ENCODE measurements at places on chromosomes 5 and 9. TPM values are rescaled to one million over a fixed set of nuclear protein-coding genes. Genes with fewer than 3 reads are reported as not detected.

The PCDHB5 gene
- 11.0 TPM for total RNA-seq

The ENTPD8 gene
- not detected for total RNA-seq

The VCP gene
- total RNA-seq, result 179 TPM

The NRARP gene
- 16.9 TPM for total RNA-seq

The CCDC192 gene
- total RNA-seq, result not detected

The SLC23A1 gene
- not detected for total RNA-seq

The PCDHB8 gene
- total RNA-seq, result 1.7 TPM

The CNTNAP3 gene
- 31.8 TPM for total RNA-seq

The ADGRD2 gene
- not detected for total RNA-seq

The ERMP1 gene
- 9.0 TPM for total RNA-seq

The RAD17 gene
- 23.9 TPM for total RNA-seq

The MTAP gene
- total RNA-seq, result 26.2 TPM

The TTC23L gene
- not detected for total RNA-seq

DNA sequence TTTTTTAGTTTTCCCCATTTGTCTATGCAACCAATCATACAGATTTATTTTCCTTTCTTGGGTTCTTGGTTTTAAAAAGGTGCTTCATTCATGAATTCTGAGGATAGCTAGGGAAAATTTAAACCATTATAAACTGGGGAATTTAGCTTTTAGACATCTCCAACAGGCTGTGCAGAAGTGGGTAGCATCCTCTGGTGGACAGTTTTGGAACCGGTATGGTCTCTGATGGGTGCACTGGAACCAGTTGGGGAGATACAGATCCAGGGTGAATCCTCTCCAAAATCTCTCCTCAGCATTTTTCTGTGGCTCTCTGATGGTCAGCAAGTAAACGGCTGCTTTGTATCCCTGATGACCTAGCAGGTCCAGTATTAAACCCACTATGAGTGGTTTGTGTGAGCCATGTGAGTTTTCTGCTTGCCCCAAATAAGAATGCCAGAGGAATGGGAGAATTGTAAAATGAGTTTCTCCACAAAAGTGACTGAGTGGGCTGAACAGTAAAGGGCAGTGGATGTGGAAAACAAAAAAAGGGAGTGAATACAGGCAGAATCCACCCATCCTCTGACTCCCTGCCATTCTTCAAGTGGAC lies 9.1 kb upstream of the DNAJC25 start:
- no peak for DNase-seq

DNA sequence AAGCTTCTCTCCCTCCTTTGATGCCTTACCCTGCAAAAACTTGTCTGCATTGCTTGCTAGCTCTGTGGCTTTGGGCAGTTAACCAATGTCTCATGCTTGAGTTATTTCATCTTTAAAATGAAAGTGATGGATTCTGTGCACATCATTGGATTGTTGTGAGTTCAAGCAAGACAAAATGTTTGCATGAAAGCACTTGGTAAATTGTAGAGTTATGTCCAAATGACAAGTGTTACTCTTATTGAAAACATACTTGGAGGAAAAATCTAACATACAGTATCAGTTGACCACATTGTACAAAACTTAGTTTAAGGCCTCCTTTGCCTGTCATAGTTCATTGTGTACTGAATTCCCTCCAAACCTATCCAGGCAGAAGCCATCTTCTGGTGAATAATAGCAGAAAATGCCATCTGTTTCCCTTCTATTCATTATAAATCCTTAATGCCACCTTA lies 30.0 kb downstream of the TGFBR1 start:
- DNase-seq, result no peak

- no peak for DNase-seq
Measured at GRCh38 chr9:21155501-21155900, 11.0 kb downstream of the IFNA21 start.

DNA sequence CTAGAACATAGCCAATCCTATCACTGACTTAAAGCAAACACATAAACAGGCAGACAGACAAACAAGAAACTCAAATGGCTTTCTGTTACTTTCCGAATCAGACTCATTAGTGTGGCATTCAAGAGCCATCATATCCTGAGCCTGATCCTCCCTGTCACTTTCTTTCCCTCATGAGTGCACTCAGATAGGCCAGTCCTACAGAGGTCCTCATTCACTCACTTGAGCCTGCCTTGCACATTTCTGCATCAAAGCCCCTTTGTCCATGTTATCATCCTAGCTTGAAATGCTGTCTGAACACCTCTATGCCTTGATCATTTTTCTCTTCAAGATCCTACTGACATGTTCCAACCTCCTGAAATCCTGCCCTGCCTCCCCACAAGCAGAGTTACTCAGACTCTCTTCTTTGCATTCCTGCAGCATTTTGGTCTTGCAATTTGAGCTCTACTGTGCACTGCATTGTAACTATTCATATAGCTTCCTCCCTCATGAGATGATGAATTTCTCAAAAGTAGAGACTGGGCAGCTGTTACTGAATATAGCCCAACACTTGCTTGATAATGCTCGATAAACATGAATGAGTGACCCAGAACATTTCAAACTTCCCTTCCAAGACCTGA lies 126.9 kb downstream of the PALM2AKAP2 start:
- DNase-seq, result no peak

DNA sequence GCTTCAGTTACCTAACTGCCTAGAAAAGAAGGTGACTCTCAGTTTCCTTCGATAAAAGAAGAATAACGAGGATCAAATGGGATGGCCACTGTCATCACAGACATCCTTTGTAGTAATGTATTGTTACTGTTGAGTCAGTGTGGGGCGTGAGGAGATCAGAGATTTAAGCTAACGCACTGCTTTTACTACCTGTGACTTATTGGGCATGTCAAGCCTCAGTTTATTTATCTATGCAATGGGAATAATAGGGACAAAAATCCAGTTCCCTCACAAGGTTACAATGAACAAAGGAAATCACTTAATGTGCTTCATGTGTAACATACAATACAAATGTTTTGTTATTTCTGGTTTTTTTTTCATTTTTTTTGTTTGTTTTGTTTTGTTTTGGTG lies 255 bp upstream of the TRPM6 start:
- no peak for DNase-seq

DNA sequence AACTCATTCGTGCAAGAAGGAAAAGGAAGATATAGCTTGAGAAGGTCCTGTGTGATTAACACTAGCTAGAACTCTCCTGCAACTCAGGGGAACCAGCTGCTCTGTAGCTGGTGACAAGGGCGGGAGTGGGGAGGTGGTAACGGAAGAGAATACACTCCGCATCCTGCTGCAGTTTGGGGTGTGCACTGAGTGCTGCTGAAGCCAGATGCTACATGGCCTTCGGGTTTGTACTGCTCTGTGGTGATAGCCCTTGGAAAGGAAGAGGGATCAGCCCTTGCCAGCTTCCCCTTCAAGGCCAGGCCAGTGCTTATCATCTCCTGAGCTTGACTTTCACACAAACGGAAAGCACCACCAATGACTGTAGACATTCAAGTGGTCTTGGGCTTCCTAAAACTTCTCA lies 34.3 kb downstream of the FRMD3 start:
- no peak for DNase-seq

GRCh38 chr9:118595719-118596305 lies 773.4 kb downstream of the BRINP1 start:
- no peak for DNase-seq

GRCh38 chr9:98873951-98874371 lies 66.5 kb downstream of the GALNT12 start:
- no peak for DNase-seq

DNA sequence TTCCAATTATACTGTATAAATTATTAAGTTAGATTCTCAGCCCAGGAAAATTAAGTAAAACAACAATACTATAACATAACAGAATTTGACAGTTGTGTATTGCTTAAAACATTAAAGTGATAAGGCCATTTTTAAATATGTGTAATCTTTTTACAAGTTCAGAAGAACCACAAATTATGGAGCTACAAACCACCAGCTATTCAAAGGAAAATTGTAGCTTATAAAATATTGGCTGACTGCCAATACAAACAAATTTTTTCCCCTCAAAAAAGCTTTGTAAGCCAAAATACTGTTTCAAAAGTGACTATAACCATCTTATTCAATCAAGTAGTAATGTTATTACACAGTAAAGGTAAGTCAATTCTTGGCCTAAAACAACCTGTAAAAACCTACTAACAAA lies 21.9 kb downstream of the STRBP start:
- no peak for DNase-seq

- DNase-seq, result no peak
Measured at GRCh38 chr9:131273146-131273855, 3.0 kb downstream of the FAM78A start.

DNA sequence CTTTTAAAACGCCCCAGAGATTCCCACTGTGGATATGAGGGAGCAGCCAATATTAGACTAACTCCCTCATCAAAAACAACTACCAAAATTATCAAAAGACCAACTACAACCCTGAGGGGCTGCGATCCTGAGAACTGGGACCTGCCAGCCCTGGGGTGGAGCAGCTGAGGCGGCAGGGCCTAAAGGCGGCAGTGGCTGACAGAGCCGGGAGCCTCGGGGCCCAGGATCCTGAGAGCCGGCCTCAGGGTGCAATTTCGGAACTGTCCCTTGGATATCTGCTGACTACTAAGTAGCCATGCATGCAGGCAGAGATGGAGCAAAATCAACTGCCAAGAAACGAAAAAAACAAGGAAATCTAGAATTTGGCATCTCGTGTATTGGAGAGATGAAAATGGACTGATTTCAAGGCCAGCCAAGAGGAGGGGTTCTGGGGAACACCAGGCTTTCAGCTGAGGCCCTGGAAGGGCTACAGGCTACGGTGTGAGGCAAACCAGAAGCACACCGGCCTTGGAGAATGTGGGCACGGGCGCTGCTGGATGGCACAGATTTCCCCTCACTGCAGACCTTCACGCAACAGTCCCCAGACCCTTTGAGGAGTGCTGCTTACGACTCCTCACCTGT lies 63.6 kb upstream of the UBAC1 start:
- no peak for DNase-seq

- no peak for DNase-seq
Measured at GRCh38 chr5:171431251-171431777, 11.9 kb downstream of the FGF18 start.

DNA sequence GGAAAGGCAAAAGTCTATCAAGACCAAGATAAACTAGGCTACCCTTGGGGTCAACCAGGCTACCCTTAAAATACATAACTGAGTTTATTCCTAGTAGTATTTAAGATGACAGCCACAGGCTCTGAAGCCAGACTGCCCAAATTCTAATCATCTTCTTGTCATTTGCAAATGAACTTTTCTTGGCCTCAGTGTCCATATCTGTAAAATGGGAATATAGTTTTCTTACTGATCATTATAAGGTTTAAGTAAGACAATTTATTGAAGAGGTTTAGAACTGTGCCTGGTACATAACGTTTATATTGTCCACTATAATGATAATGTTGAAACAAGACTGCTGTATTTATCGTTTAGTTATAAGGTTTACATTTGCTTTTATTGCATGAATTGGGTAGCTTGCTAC lies 112.5 kb downstream of the SLC12A2 start:
- DNase-seq, result no peak

DNA sequence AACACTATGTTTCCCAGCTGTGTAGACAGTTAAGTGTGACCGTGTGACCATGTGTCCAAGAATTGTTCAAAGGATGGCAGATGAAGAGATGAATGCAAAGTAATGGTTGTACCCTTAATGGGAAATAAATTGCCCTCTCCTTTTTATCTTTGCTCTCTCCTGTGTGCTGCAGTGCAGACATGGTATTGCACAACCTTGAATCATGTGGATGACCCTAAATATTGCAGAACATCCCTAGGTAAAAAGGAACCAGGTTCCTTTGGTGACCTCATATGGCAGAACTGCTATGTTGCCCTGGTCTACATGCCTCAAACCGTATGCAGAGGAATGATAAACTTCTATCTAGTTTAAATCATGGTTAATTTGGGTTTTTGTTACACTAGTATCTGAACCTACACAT lies 81.7 kb upstream of the CTNND2 start:
- no peak for DNase-seq

DNA sequence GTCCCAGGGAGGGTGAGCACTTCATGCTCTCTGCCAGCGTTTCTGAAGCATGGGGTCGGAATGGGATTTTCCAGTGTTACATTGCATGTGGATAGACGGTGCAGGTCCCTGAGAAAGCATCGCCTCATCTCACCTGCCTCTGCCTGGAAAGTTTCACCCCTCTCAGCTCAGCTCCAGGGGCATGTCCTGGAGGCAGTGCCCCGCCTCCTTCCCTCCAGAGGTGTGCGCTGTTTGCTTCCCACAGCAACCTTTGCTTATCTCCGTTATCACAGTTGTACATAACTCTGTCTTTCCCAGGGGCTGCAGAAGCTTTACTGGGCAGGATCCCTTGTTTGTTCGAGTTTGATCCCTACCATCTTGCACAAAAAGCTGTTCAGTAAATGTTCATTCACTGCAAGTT lies 10.7 kb upstream of the CREBRF start:
- DNase-seq, result no peak

DNA sequence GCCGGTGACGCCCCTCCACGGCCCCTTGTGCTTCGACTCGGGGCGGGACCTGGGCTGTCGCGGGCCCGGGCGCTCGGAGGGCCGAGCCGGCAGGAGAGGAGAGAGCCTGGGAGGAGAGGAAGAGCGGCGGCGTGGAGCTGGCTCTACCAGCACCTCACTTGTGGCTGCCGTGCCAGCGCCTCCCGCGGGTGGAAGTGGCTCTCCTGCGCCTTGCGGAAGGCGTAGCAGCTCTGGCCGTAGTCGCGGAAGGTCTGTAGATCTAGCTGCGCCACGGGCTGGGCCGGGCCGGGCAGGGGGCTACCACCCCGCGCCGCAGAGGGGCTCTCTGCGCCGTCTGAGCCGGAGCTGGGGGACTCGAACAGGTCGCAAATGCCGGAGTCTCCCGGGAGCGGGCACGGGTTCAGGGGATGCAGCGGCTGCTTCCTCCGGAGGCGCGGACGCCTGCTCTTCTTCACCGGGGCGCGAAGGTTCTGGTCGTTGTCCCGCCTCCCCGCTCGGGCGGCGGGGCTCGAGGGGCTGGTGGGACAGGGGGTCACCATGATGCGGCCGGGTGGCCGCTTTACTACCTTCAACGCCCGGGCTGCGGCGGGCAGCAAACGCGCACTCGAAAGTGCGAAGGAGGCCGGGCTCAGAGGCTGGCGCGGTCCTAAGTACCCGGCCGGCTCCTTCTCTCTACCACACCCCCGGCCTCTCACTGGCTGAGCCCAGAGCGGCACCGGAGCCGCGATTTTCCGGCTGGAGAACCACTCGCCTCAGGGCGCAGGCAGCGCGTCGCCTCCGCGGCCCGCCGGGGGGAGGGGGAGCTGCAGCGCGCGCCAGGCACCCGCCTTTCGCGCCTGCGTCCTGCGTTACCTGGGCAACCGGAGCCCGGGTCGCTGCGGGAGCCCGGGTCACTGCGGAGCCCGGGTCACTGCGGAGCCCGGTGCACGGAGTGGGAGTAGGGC lies at the start of gene CCNO:
Gene CCNO, minus strand, starts transcription at position 624 of the 944 bp plus-strand sequence. Its CDS starts 85 bp downstream, at position 539.
- DNase-seq, result no peak
